Heart left ventricle (tissue), 16 donors: ENCODE measurements at places on chromosomes 13 and 19. TPM values are rescaled to one million over a fixed set of nuclear protein-coding genes. Genes with fewer than 3 reads are reported as not detected.

DNA sequence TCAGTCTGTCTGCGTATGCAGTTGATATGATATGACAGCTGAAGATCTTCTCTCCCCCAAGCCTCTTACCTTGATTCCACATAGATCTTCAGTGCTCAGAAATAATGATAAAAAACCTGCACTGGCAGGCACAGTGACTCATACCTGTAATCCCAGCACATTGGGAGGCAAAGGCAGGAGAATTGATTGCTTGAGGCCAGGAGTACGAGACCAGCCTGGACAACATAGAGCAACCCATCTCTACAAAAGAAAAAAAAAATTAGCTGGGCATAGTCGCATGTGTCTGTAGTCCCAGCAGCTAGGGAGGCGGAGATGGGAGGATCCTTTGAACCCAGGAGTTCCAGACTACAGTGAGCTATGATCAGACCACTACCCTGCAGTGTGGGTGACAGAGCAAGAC lies 551.0 kb upstream of the MIR17HG start:
- no peak for DNase-seq

DNA sequence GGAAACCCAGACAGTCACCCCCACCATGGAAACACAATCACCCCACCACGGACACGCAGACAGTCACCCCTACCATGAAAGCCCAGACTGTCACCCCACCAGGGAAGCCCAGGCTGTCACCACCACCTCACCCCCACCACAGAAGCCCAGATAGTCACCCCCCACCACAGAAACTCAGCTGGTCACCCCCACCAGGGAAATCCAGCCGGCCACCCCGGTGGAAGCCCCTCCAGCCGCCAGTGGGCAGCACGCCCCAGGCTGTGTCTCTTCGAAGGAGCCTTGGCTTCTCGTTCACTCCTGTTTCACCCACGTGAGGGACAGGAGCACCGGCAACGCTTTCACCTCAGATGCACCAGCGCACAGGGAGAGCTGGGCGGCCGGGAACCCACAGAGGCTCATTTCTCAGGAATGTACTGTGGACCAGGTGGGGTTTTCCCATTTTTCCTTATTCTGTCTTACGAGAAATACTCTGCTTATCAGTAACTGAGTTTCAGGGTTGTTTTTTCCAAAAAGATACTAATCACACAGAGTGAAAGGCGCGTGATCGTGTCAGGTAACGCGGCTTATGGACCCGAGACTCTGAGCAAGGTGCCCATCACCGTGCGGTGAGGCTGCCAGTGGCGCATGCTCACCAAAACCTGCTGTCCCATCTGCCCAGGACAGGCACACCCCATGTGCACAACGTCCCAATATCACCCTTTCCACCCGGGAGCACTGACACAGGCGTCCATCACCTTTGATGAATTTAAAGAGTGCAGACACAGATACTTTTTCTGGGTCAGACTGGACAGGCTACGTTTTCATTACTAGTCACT lies 28.0 kb downstream of the CARS2 start:
- DNase-seq = no peak

- DNase-seq = no peak
Measured at GRCh38 chr13:33937373-33938098, 119.6 kb downstream of the RFC3 start.

GRCh38 chr19:55858969-55859368 lies 22.6 kb downstream of the NLRP4 start:
- no peak for DNase-seq

Gene DOCK6
- 47.5 TPM for total RNA-seq
